ENCODE measurements at places on chromosomes 1 and 21.

DNA sequence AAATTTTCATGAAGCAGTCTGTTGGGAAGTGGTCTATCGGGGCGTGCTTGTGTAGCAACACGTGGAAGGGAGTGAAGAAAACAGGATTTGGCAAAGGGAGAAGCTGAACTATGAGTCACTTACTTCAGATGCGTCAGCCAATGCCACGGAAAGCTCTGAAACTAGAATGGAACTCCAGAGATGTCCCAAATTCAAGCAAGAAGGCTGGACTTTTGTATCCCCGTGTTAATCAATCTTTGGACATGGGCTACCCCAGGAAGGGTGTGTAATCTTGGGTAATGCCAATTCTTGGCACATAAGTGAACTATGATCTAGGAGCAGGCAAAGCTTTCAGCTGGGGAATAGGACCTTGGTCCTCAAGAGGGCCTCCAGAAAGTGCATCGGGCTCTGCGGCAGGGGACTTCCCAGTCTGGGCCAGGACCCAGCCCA lies 102.6 kb downstream of the ADSS2 start:
- no peak for DNase-seq

DNA sequence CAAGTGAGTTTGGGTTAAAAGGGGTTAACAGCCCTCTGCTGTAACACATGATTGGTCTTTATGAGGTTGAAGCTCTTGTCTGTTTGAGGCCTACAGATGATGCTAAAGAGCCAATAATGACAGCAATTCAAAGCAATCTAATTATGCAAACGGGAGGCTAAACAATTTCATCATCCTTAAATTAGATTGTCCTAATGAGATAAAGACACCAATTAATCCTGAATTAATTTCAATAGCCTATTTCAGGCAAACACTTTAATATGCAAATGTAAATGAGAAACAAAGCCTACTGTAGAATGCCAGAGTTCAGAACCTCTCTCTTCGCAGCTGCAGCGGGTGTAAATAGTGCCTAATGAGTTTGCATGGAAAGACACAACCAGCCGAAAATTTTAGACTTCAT lies 504.7 kb upstream of the PBX1 start:
- no peak for DNase-seq

DNA sequence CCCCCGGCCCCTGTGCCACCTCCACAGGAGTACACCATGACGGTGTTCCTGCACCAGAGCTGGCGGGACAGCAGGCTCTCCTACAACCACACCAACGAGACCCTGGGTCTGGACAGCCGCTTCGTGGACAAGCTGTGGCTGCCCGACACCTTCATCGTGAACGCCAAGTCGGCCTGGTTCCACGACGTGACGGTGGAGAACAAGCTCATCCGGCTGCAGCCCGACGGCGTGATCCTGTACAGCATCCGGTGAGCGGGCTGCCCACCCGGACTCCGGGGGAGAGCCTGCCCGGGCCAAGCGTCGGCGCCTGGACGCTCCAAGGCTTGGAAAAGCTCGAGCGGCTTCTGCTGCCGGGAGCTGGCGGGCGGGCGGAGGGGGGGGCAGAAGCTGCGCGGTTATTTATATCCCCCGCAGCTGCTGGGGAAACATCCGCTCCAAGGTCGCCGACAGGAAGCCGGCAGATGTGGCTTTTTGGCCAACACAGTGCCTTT lies 6.4 kb downstream of the GABRD start:
- DNase-seq: peak; percentile 63

DNA sequence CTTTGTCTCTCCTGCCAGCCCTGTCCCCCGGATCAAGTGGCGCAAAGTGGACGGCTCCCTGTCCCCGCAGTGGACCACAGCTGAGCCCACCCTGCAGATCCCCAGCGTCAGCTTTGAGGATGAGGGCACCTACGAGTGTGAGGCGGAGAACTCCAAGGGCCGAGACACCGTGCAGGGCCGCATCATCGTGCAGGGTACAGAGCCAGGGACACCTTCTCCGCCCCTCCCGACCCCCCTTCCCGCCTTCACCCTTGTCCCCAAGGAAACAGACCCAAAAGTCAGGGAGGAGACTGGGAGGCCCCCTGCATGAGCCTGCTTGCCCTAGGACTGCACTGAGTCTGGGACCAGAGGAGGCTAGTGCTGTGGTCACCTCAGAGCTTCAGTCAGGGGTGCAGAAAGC lies 18.2 kb downstream of the CNTN2 start:
- no peak for DNase-seq

DNA sequence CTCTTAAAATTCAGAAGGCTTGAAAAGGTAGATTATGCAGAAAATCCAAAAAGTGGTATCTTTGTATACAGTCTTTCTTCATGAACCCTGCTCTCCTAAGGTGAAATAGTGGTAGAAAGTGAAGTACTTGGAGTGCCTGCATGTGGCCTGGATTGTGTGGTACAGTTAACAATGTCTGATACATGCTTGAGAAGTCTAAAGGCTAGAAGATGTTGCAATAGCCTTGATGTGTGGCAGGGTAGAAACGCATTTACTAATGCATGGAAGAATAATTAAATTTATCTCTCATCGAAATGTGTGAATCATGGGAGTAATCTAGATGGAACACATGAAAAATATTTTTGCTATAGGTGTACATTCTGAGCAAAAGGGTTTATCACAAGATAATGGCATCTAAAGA lies 1632.3 kb upstream of the B3GALT2 start:
- DNase-seq: no peak
